Stomach (tissue), 19 donors: ENCODE measurements at places on chromosomes 2 and 18.

GRCh38 chr2:59034106-59034505 is 793.0 kb upstream of the FANCL start:
- DNase-seq, result no peak
- H3K27me3 ChIP-seq, result no peaks in the 10 kb centered on the region
- no peak overlapping the region for H3K4me3 ChIP-seq
- no peak overlapping the region for H3K27ac ChIP-seq
- no peaks in the 10 kb centered on the region for H3K4me1 ChIP-seq

GRCh38 chr2:119710281-119710680 is 31.3 kb downstream of the TMEM177 start:
- H3K27ac ChIP-seq, result no peak overlapping the region
- H3K27me3 ChIP-seq, result no peaks in the 10 kb centered on the region
- H3K36me3 ChIP-seq, result no peaks in the 10 kb centered on the region
- H3K4me3 ChIP-seq, result no peak overlapping the region
- no peaks in the 10 kb centered on the region for H3K4me1 ChIP-seq

GRCh38 chr2:60719331-60719730 is 36.7 kb upstream of the PAPOLG start:
- H3K4me1 ChIP-seq, result no peaks in the 10 kb centered on the region
- no peaks in the 10 kb centered on the region for H3K36me3 ChIP-seq
- H3K27ac ChIP-seq, result no peak overlapping the region
- H3K4me3 ChIP-seq, result no peak overlapping the region
- H3K27me3 ChIP-seq, result no peaks in the 10 kb centered on the region

GRCh38 chr2:160492401-160493226 is 993 bp downstream of the RBMS1 start:
- peaks cover 38% of the 10 kb centered on the region for H3K4me1 ChIP-seq
- H3K36me3 ChIP-seq, result no peaks in the 10 kb centered on the region
- peak; percentile 58 for DNase-seq
- H3K4me3 ChIP-seq, result peak overlapping the region; percentile 93

DNA sequence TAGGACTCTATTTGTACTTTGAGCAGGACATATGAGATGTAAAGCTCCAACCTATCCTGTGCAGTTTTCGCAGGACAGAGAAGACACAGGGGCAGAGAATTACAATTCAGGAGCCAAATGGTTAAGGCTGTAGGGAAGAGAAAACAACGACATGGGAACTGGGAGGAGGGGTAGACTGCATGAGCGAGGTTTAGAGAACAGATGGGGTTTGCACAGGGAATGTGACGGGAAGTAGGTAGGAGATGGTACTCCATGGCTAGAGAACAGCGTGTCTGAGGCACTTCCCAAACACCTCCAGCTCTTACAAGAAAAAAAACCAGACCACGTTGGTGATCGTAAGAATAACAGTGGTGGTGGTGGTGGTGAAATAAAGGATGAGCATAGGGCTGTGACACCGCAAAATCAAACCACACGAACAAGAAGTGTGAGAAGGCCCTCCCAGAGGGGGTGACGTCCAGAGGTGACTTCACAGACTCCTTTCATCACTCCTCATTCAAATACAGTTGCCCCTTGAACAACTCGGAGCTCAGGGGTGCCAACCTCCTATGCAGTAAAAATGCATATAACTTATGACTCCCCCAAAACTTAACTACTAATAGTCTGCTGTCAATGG is 92.7 kb downstream of the FARSB start:
- no peak for DNase-seq
- no peak overlapping the region for H3K4me3 ChIP-seq
- H3K36me3 ChIP-seq, result peaks cover 10% of the 10 kb centered on the region
- H3K27me3 ChIP-seq, result no peaks in the 10 kb centered on the region
- no peak overlapping the region for H3K27ac ChIP-seq
- H3K4me1 ChIP-seq, result no peaks in the 10 kb centered on the region

GRCh38 chr2:35410431-35411061 is 945.0 kb upstream of the CRIM1 start:
- no peak overlapping the region for H3K4me3 ChIP-seq
- no peaks in the 10 kb centered on the region for H3K27me3 ChIP-seq
- no peaks in the 10 kb centered on the region for H3K4me1 ChIP-seq

- H3K4me3 ChIP-seq, result no peak overlapping the region
- H3K27ac ChIP-seq, result no peak overlapping the region
- H3K27me3 ChIP-seq, result no peaks in the 10 kb centered on the region
- DNase-seq, result no peak
Observed at GRCh38 chr2:153645599-153645998, 167.0 kb upstream of the RPRM start.

- peaks cover 39% of the 10 kb centered on the region for H3K36me3 ChIP-seq
- peak overlapping the region; percentile 46 for H3K27ac ChIP-seq
- peaks cover 36% of the 10 kb centered on the region for H3K4me1 ChIP-seq
- no peak for DNase-seq
Observed at GRCh38 chr2:95278051-95278471, 3.8 kb downstream of the PROM2 start.

GRCh38 chr2:64661741-64662169 is 8.0 kb upstream of the SERTAD2 start:
- no peaks in the 10 kb centered on the region for H3K36me3 ChIP-seq
- no peak overlapping the region for H3K4me3 ChIP-seq
- H3K4me1 ChIP-seq, result peaks cover under 1% of the 10 kb centered on the region
- no peaks in the 10 kb centered on the region for H3K27me3 ChIP-seq

DNA sequence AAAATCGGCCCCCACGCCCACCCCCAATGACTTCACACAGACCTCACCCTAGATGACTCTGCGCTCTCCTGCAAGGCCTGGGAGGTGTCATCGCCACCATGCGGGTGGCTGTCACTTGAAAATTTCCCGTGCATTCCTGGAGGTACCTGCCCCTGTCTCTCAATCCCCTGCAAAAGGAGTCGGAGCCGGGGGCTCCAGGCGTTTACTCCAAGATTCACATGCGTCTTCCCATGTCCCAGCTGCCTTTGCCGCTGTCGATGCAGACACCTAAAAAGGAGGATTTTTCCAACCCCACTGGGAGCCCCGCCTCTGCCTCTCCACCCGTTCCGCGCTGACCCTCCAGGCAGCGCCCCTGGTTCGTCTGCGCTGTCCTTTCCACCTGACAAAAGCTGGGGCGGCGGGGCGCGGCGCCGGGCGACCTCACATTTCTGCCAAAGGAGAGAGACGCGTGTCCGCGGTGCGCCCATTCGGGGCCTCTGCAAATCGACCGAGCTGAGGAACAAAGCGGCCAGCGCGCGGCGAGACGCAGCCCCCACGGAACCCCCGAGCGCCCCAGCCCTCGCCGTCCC is 667 bp downstream of the REEP1 start:
- H3K27ac ChIP-seq, result no peak overlapping the region
- DNase-seq, result peak; percentile 52
- peak overlapping the region; percentile 58 for H3K4me3 ChIP-seq
- H3K36me3 ChIP-seq, result no peaks in the 10 kb centered on the region
- H3K27me3 ChIP-seq, result no peaks in the 10 kb centered on the region
- H3K4me1 ChIP-seq, result peaks cover 22% of the 10 kb centered on the region

DNA sequence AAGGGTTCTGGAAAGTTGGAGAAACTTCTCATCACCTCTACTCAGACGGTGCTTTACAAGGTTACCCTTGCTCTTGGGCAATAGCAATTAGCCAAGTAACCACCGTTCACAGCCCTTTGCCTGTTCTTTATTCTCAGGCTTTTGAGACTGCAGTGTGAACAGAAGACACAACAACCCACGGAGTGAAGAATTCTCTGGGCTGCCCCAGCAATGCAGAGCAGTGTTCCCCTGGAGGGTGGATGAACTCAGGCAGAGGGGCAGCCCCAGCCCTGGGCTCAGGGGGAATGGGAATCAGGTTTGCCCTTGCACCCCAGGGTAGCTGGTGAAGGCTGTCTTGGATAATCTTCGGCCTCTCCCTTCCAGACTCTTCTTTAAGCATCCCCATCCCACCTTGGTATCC is 69.1 kb downstream of the MCFD2 start:
- H3K27ac ChIP-seq, result peak overlapping the region; percentile 83
- H3K36me3 ChIP-seq, result no peaks in the 10 kb centered on the region
- H3K27me3 ChIP-seq, result no peaks in the 10 kb centered on the region
- no peak for DNase-seq
- peaks cover 54% of the 10 kb centered on the region for H3K4me1 ChIP-seq

- H3K36me3 ChIP-seq, result no peaks in the 10 kb centered on the region
- DNase-seq, result no peak
- no peak overlapping the region for H3K4me3 ChIP-seq
- no peaks in the 10 kb centered on the region for H3K27me3 ChIP-seq
Observed at GRCh38 chr2:6933911-6934310, 16.7 kb downstream of the RNF144A start.

- no peak overlapping the region for H3K4me3 ChIP-seq
- H3K27ac ChIP-seq, result no peak overlapping the region
- H3K36me3 ChIP-seq, result no peaks in the 10 kb centered on the region
- no peaks in the 10 kb centered on the region for H3K27me3 ChIP-seq
- H3K4me1 ChIP-seq, result no peaks in the 10 kb centered on the region
Observed at GRCh38 chr2:16218625-16219024, 278.3 kb downstream of the MYCN start.

DNA sequence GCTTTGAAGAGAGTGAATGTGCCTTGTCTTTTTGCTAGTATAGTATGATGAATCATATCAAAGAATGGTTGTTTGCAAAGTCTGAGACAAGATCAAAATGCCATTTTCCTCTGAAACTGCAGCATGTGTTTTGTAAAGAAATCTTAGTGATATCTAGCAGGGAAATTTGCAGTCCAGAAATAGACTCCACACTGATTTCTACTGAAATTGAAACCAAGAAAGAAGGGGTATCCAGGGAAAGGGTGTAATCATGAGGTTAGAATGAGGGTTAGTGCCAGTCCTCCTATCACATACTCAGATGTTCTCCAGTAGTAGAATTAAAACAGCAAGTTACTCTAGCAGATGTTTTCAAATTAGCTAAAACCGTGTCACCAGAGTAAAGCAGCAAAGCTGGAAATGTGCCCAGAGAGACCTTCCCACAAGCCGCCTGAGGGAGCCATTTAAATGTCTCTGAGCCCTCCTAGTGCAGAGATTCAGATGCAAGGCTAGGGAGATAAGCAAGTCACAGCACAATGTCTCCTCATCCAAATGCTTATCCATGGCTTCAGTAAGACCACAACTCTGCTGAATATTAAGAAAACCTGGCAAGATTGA is 4.9 kb downstream of the DLGAP1 start:
- no peak overlapping the region for H3K4me3 ChIP-seq
- H3K36me3 ChIP-seq, result no peaks in the 10 kb centered on the region
- peaks cover 48% of the 10 kb centered on the region for H3K27me3 ChIP-seq
- DNase-seq, result no peak

DNA sequence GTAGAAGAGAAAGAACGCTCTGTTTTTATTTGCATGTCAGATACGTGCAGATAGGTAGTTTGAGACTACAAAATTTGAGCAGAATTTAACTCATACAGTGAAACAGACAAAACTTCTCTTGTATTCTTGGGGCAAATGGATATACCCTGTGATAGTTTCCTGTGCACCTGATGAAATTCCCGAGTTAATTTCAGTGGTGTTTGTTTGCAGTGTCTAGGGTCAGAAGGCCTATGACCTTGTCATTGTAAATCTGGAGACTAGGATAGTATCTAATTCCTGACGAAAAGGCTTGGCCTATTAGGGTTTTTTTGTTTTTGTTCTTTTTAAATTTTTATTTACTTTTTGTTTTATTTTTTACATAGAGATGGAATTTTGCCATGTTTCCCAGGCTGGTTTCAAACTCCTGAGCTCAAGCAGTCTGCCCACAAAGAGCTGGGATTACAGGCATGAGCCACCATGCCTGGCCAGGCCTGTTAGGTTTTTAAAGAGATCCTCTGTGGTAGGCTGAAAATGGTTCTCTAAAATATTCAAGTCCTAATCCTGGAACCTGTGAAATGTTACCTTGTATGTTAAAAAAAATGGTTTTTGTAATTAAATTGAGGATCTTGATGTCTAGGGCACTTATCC is 17.6 kb downstream of the LCLAT1 start:
- H3K27me3 ChIP-seq, result no peaks in the 10 kb centered on the region
- no peak overlapping the region for H3K4me3 ChIP-seq
- DNase-seq, result no peak
- peaks cover 10% of the 10 kb centered on the region for H3K4me1 ChIP-seq
- no peaks in the 10 kb centered on the region for H3K36me3 ChIP-seq

GRCh38 chr2:195534971-195535370 is 122.1 kb upstream of the SLC39A10 start:
- H3K27ac ChIP-seq, result no peak overlapping the region
- H3K4me1 ChIP-seq, result peaks cover 7% of the 10 kb centered on the region
- no peaks in the 10 kb centered on the region for H3K27me3 ChIP-seq
- H3K4me3 ChIP-seq, result no peak overlapping the region
- DNase-seq, result no peak

- no peaks in the 10 kb centered on the region for H3K36me3 ChIP-seq
- H3K4me1 ChIP-seq, result no peaks in the 10 kb centered on the region
- no peak for DNase-seq
- no peak overlapping the region for H3K4me3 ChIP-seq
Observed at GRCh38 chr18:78898066-78898465, 81.6 kb upstream of the SALL3 start.

GRCh38 chr2:43488737-43489136 is 107.1 kb downstream of the THADA start:
- no peak overlapping the region for H3K27ac ChIP-seq
- H3K36me3 ChIP-seq, result no peaks in the 10 kb centered on the region
- H3K4me3 ChIP-seq, result no peak overlapping the region
- DNase-seq, result no peak
- H3K27me3 ChIP-seq, result no peaks in the 10 kb centered on the region

- no peak for DNase-seq
- no peak overlapping the region for H3K27ac ChIP-seq
- no peaks in the 10 kb centered on the region for H3K36me3 ChIP-seq
- no peak overlapping the region for H3K4me3 ChIP-seq
- H3K4me1 ChIP-seq, result no peaks in the 10 kb centered on the region
Observed at GRCh38 chr2:80164375-80164774, 140.2 kb downstream of the LRRTM1 start.

DNA sequence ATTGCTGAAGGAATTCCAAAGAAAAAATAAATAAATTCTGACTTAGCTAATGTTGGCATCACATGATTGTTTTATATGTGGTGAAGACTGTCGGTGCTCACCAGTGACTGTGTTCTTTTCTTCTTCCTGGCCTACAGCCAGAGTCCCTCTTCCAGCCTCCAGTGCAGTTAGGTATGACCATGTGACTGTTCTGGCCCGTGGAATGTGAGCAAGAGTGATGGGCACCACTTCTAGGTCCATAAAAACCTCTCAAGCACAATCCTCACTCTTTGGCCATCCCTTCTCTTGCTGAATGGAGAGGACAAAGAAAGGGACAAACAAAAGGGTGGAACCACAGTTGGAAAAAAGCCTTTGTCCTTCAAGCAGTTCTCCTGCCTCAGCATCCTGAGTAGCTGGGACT is 39.0 kb upstream of the BMPR2 start:
- no peak overlapping the region for H3K4me3 ChIP-seq
- H3K27me3 ChIP-seq, result no peaks in the 10 kb centered on the region

DNA sequence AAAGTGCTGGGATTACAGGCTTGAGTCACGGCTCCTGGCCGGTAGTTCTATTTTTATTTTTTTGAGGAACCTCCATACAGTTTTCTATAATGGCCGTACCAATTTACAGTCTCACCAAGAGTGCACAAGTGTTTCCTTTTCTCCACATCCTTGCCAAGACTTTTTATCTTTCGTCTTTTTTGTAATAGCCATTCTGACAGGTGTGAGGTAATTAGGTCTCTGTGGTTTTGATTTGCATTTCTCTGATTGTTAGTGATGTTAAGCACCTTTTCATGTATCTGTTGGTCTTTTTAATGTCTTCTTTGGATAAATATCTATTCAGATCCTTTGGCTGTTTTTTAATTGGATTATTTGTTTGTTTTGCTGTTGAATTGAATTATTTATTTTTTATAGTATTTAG is 9.3 kb downstream of the ARMC9 start:
- H3K4me3 ChIP-seq, result no peak overlapping the region
- no peaks in the 10 kb centered on the region for H3K27me3 ChIP-seq
- DNase-seq, result no peak
- H3K4me1 ChIP-seq, result no peaks in the 10 kb centered on the region
- H3K36me3 ChIP-seq, result peaks cover 27% of the 10 kb centered on the region

- no peak overlapping the region for H3K4me3 ChIP-seq
- DNase-seq, result no peak
- no peaks in the 10 kb centered on the region for H3K27me3 ChIP-seq
- no peaks in the 10 kb centered on the region for H3K36me3 ChIP-seq
- no peaks in the 10 kb centered on the region for H3K4me1 ChIP-seq
Observed at GRCh38 chr2:133602538-133602937, 34.3 kb upstream of the NCKAP5 start.
